ENCODE measurements at places on chromosomes 13 and 19.

- no peak for DNase-seq
Observed at GRCh38 chr13:100544866-100545683, 43.5 kb downstream of the GGACT start.

DNA sequence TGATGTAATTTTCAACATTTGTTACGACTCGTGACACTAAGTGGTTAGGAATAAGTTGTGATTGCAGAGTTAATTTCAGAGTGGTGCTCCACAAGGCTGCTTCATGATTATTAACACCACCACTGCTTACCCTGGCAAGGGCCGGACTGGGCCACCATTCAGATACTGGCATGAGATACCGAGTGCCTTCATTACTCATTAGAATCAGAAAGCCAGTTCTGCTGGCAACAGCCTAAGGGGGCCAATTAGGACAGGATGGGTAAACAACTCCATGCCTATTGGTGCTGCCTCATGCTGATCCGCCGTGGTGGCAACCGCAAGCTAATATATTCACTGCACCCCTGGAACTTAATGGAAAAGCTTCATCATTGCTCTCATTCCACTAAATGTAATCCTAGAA is 575.1 kb downstream of the EFNB2 start:
- DNase-seq: no peak

DNA sequence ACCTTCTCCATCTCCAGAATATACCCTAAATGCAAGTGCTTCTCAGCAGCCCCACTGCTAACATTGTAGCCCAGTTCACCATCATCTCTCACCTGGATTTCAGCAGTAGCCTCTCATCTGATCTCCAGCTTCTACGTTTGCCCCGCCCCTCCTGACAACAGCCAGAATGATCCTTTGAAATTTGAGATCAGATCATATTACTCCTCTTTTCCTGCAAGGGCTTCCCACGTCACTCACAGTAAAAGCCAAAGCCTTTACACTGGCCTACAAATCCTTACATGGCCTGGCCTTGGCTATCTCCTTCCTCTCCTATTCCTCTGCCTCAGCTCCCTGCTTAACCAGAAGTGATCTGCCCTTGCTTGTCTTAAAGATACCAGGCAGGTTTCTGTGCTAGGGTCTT is 94.3 kb upstream of the NBEA start:
- no peak for DNase-seq

DNA sequence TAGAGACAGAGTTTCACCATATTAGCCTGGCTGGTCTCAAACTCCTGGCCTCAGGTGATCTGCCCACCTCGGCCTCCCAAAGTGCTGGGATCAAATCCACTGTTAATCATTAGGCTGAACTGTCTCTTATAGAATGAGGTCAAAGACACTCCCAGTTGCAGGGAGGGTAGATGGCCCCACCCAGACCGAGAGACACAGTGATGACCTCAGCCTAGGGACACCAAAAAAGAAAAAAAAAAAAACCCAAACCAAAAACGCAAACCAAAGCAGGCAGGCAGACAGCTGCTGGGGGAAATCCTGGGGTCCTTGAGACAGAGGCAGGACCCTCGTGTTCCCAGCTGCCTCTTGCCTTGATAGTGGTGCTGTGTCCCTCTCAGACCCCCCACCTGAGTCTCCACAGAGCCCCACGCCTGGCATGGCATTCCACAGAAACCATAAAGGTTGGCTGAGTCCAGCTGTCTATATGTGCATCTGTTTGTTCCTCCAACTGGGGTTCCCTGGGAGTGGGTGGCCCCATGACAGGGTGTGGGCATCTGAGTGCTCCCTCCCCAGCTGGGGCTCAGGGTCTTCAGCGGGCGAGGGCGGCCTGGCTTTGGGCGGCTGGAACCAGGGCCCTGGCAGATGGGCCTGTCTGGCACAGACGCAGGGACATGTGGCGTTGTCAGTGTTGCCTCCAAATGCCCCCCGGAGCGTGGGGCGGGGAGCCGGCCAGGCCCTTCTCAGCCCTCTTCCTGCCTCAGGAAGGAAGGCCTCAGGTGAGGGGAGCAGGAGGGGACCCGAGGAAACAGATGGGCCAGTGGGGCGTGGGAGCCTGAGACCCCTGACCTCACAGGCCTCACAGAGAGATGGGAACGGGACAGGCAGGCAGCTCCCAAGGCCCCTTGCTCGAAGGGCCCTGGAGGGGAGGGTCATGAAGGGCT is 5.2 kb downstream of the DAND5 start:
- no peak for DNase-seq

- peak; percentile 90 for DNase-seq
Observed at GRCh38 chr13:33610438-33611120, 207.4 kb upstream of the RFC3 start.

DNA sequence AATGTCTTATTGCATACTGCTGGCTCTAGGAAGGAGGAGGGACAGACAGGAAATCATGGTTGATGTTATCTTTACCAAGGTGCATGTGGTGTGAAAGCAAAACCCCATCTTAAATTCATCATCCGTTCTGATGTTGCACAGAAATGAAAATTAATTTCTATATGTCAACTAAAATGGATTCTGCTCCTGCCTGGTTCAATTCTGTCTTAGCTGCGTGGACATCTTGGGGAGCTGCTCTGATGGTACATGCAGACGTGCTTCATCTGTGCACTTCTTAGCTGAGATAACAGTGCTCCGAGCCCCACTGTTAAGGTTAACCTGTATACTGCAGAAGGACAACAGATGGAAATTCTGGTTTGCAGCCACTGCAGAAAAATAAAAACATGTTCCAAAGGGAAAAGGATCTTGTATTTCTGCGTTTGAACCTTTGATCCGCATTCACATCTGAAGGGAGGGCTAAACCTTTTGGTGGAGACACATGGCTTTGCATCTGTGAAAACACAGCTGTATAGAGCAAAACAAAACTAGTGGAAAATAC is 155.6 kb downstream of the TM9SF2 start:
- no peak for DNase-seq

GRCh38 chr19:7641290-7642276 is 4.7 kb downstream of the STXBP2 start:
- no peak for DNase-seq

- DNase-seq: no peak
Observed at GRCh38 chr19:38908911-38909310, 3.1 kb downstream of the CCER2 start.

GRCh38 chr13:27797228-27797624 is 4.9 kb downstream of the GSX1 start:
- no peak for DNase-seq

GRCh38 chr19:16571822-16572331 is 338 bp downstream of the SLC35E1 start:
- no peak for DNase-seq

- no peak for DNase-seq
Observed at GRCh38 chr13:98368019-98368418, 190.9 kb upstream of the RNF113B start.

DNA sequence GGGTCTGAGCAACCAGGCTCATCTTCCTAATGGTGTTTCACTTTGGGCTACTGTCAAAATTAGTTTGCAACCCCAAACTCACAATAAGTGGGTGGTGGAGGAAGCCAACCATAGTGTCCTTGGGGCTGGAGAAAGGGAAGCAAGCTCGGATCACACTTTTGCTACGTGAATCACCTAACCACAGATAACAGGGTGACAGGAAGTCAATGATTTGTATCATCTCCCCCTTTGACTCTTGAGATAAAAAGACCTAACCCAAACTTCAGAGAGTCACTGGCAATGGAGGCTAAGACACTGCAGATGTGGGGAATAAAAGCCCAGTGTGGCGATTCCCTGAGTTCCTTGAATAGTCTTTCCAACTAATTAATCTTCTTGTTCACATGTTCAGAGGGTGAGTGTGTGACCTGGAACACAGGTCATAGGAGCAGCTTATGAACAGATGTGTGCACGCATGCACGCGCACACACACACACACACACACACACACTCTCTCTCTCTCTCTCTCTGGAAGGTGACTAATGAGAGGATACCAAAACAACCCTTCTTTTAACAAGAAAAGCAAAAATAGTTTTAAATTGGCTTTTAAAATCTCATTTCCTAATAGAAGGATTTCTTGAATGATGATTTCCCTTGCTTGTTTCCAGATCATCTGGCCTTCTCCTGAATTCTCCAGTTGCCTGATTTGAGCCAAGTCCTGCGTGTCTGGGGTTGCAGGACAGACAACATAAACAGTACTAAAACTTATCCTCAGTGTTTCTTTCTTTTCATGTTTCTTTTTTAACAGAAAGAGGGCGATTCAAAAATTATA is 21.2 kb upstream of the DOCK9 start:
- no peak for DNase-seq

- DNase-seq: no peak
Observed at GRCh38 chr19:53172889-53173288, 14.0 kb upstream of the ZNF347 start.

- no peak for DNase-seq
Observed at GRCh38 chr19:40691421-40692211, 1.2 kb upstream of the NUMBL start.

GRCh38 chr13:99563404-99563803 is 62.1 kb downstream of the TM9SF2 start:
- no peak for DNase-seq

DNA sequence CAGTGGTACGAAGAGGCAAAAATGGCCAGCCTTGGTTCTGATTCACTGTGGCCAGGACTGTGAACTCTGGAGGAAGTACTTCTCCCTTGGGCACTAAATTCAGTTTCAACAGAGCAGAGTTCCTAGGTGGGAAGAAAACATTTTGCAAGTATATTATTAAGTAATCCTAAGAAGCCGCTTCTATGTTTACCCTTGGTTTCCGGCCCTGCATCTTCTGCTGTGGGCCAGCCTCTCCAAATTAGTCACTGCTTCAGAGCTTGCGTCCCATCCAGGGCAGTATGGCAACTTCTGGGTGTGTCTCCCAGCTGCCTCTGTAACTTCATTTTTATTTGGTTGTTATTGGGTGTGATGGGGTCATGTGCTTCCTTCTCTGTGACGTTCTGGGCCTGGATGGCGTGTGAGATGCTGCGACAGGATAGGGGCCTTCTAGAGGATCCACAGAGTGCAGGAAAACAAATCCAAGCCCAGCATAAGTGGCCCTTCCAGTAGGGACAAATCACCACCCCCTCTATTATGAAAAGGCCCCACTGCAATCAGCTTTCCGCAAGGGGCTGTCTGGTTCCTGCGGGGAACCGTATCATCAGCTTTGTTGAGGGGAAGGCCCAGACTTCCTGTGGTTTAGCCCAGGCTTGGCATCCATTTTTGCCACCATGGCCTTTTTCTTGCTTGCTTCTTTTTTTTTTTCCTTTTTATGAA is 55.1 kb upstream of the C1QTNF9 start:
- no peak for DNase-seq

- no peak for DNase-seq
Observed at GRCh38 chr13:111636804-111637203, 316.4 kb downstream of the TEX29 start.

DNA sequence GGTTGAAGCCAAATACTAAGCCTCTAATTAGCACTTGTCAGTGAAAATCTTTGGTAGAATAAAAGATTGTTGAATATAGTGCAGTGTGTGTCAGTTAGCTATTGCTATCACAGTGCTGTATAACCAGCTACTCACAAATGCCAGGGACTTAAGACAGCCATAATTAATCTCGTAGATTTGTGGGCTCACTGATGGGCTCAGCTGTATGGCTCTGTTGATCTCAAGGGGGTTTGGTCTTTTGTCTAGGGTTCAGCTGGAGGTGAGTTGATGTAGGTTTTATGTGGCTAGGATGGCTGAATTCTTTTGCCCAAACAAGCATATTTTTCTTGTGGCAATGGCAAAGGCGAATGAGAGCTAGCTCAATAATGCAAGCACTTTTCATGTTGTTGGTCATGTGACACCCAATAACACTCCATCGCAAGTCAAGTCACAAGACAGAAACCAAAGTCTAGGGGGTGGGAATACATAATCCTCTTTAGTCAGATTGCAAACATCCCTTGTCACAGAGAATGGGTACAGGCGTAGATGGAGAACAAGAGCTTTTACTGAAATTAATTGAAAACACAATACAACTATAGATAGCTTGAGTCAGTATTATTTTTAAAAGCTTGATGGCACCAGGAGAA is 121.7 kb upstream of the EDNRB start:
- DNase-seq: no peak

DNA sequence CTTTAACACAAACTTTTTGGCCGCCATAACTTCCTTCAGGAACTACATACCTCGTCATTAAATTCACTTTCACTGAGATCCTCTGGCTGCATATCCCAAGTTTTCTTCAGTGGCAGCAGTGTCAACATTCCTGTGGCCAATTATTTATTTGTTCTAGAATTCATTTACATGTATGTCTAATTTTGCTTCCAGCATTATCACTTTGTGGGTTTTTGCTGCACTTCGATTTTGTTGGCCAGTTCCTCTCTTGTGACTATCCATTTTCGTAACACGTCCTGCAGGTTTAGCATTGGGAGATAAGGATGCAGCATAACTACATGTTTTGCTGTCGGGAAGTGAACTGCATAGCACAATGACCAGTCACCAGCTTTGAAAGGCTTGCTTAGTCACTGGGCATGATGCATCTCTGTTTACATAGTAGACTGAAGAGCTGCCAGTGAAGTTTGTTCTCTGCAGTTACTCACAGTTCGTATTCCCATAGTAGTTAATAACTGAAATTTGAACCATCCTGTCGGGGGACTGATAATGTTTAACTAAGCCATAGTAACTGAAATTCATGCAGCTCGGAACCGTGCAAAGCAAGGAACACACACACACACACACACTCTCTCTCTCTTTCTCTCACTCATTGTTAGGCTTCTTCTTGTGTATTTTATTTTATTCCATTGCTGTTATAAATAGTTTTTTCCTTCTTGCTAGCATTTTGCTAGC is 28.3 kb downstream of the ZNF507 start:
- peak; percentile 89 for DNase-seq

DNA sequence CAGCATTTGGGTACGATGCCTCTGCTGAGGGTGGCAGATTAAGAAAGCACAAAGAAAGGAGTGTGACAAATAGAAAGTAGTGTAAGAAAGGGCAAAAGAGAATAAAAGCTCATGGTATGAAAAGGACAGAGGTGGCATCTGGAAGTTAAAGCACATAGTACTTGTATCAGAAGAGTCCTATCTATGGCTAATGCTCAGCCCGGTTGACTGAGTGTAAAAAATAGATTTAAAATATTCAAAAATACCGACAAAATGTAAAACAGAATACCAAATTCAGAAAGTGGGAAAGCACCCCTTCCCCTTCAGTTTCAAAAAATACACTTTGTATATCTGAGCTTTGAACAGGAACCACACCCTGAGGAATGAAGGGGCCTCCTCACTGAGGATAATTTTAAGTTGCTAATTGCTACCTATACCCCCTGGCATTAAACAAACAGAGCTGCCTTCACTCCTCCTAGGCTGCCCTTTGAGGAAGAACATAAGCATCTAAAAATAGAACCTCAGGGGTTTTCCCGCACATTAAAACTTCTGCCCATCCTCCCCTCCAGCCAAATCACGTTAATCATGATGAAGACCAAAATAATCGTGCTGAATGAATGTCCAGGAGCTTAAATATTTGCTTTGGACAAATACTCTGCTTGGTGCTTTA is 43.3 kb downstream of the DLEU7 start:
- DNase-seq: no peak

Data from SHP77 treated with DMSO at 0.1 percent for 48 hours (cell line).